ENCODE measurements at places on chromosomes 16 and 17.

DNA sequence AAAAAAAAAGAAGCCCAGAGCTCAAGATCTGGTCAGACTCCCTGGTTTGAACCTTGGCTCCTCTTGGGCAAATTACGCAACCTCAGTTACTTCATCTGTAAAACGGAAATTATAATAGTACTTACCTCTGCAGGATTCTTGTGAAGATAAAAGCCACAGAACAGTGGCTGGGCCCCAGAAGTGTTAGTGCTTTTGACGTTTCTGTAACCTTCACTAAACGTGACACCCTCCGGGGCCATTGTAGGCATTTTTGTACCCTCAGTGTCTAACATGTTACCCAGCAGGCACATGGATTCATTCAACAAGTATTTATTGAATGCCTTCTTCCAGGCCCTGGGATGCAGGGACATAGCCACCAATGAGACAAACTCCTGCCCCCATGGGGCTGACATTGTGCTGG lies 58.0 kb downstream of the PITPNC1 start:
- DNase-seq: no peak

- no peak for DNase-seq
Observed at GRCh38 chr17:80843741-80844156, 147.9 kb upstream of the CHMP6 start.

GRCh38 chr17:68231541-68231940 lies 16.3 kb upstream of the AMZ2 start:
- no peak for DNase-seq

DNA sequence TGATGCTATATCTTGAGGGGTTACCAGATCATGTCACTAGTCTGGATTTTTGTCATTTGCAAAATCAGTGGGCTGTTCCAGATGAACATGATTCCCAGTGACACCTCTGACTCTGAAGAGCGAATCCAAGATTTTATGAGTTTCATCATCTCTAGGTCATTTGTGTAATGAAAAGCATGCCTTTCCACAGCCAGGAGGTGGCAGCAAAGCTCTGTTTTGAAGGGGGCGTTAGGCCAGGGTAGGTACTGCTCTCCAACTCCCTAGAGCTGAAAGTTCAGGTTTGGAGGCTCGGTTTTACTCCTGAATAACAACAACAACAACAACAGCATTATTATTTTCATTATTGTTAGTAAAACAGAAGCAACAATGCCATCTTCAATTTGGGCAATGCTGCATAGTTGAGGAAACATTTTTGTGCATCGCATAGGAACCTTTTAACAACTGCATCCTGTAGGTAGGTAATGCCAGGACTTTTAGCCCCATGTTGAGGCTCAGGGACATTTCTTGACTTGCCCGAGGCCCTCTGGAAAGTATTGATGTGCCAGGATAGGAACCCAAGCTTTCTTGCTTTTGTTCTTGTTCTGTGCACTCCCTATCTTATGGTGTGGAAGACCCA lies 77.0 kb downstream of the MYH13 start:
- DNase-seq: no peak

GRCh38 chr16:69150146-69150865 lies 17.9 kb downstream of the UTP4 start:
- DNase-seq: peak; percentile 28
